GM12878 (cell line): ENCODE measurements at places on chromosomes 2 and 18. TPM values are rescaled to one million over a fixed set of nuclear protein-coding genes. Genes with fewer than 3 reads are reported as not detected.

- peaks cover 12% of the 10 kb centered on the region; the same call in 1 of the 2 replicates for H3K36me3 ChIP-seq
- peaks cover 13% of the 10 kb centered on the region for H3K4me1 ChIP-seq
- DNase-seq: no peak
Measured at GRCh38 chr2:26241928-26242436, 2.5 kb downstream of the HADHA start.

DNA sequence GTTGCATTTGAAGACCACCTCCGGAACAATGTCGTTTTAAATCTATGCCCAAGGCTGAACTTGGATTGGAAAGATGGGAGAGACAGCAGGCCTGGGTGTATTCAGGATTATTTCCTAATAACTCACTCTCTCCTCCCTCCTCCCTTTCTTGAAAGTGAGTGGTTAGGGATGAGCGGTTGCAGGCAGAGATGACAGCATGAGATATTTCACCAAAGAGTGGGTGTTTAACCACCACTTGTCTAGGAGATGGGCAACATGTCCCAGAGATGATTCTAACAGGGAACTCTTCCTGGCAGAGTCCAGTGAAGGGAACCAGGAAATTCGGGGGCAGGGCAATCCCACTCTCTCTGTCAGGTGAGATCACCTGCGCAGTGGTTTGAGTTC is 123.2 kb downstream of the KCTD1 start:
- peaks cover 35% of the 10 kb centered on the region for H3K4me1 ChIP-seq
- no peak for DNase-seq
- H3K4me3 ChIP-seq: no peak overlapping the region
- no peaks in the 10 kb centered on the region for H3K36me3 ChIP-seq

FIGN gene
- not detected in 2 replicates for total RNA-seq

MARS2 gene
- total RNA-seq: 21.7 and 22.7 TPM in 2 replicates

GRCh38 chr2:46447649-46448048 is 31.7 kb upstream of the TMEM247 start:
- H3K36me3 ChIP-seq: no peaks in the 10 kb centered on the region; the same call in 1 of the 2 replicates
- H3K27me3 ChIP-seq: no peaks in the 10 kb centered on the region
- H3K27ac ChIP-seq: no peak overlapping the region
- DNase-seq: no peak
- no peaks in the 10 kb centered on the region for H3K4me1 ChIP-seq

TEKT4 gene
- total RNA-seq: 0.13 TPM in 1 of 2 replicates, not detected in the other

DNA sequence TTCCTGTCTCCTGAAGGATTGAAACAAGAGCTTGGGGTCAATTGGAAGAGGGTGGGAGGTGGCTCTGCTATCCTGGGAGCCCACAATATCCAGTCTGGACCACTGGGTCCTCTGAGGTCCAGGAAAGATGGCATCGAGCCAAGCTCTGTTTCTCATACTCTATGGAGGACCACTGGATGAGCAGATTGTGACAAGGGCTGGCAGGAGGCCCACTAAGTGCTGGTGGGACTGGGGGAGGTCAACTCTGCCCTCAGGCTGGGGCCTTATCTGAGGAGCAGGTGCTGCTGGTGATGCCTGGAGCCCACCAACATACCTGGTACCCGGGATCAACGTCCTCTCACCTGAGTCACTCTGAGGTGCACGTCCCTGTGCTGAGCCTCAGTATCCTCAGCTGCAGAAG is 142.4 kb downstream of the NDUFA10 start:
- H3K4me1 ChIP-seq: no peaks in the 10 kb centered on the region
- no peak overlapping the region for H3K4me3 ChIP-seq
- H3K27me3 ChIP-seq: no peaks in the 10 kb centered on the region; the same call in 1 of the 2 replicates
- no peaks in the 10 kb centered on the region for H3K36me3 ChIP-seq
- H3K27ac ChIP-seq: no peak overlapping the region
- DNase-seq: no peak

DNA sequence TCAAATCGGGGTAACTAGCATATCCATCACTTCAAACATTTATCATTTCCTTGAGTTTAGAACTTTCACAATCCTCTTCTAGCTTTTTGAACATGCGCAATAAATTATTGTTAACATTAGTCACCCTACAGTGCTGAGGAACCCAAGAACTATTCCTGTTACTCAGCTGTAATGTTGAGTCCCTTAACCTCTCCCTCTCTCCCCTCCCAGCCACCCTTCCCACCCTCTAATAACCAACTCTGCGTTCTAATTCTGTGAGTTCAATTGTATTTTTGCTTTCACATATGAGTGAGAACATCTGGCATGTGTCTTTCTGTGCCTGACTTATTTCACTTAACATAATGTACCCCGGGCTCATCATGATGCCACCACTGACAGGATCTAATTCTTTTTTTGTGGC is 78.6 kb upstream of the RANBP2 start:
- no peak overlapping the region for H3K27ac ChIP-seq
- H3K4me1 ChIP-seq: peaks cover 17% of the 10 kb centered on the region
- H3K27me3 ChIP-seq: no peaks in the 10 kb centered on the region

CHRNG gene
- total RNA-seq: not detected in 2 replicates

GRCh38 chr2:189519631-189520387 is 60.8 kb downstream of the SLC40A1 start:
- DNase-seq: no peak
- no peaks in the 10 kb centered on the region for H3K27me3 ChIP-seq
- no peak overlapping the region for H3K4me3 ChIP-seq
- no peaks in the 10 kb centered on the region for H3K4me1 ChIP-seq
- H3K27ac ChIP-seq: no peak overlapping the region

- no peaks in the 10 kb centered on the region for H3K27me3 ChIP-seq
- no peak for DNase-seq
- peaks cover 7% of the 10 kb centered on the region for H3K4me1 ChIP-seq
Measured at GRCh38 chr18:76459687-76460350, 35.2 kb downstream of the ZNF516 start.

RGPD8 gene
- 6.5 and 7.3 TPM in 2 replicates for total RNA-seq

- no peak overlapping the region for H3K27ac ChIP-seq
- no peaks in the 10 kb centered on the region for H3K36me3 ChIP-seq
- H3K27me3 ChIP-seq: no peaks in the 10 kb centered on the region
- no peak overlapping the region for H3K4me3 ChIP-seq
Measured at GRCh38 chr2:231369580-231370428, 25.7 kb upstream of the B3GNT7 start.
